ENCODE measurements at places on chromosomes 5 and 9.

DNA sequence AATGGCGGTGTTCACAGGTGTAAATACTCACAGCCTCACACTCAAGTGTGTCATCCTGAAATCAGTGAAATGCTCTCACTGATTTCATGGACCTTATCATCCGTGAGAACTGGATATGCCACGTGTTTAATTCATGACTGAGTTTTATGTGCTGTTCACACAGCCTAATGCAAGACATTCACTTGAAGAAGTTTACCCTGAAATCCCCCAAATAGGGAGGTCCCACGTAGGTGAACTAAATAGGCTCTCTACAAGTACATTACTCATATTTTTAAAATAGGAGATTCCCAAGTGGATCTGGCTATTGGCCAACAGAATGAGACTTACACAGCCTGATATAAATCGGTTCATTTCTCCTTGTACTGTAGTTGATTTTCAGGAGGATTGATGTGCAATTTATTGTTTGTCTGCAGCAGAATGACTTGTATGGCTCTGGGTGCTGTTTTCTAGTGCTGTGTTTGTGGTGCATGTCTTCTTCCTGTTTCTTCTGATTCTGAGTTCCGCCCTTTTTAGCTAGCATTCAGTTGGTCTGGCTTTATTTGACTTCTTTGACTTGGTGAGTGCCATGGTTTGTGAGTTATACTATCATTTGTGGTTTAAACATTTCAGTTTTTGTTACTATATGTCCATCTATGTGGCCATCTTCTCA is 25.1 kb downstream of the TRIO start:
- no peak for DNase-seq

DNA sequence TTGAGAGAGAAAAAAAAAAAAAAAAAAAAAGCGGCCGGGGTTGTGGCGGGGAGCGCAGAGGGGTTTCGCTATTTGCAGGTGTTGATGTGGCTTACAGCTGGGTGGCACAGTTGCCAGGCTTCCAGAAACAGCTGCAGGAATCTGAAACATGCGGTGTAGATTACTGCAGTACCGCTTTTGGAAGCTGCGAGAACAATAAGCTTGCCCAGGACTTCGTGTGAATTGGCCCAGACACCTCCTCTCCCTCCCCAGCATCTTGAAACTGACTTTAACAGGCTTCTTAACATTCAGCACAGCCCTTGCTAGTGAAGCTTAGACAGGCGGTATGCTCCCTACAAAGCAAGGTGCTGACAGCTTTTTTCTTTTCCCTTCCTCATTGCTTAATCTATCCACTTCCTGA is 104.0 kb downstream of the ATP10B start:
- no peak for DNase-seq

GRCh38 chr9:35675204-35675603 is 1.5 kb downstream of the CA9 start:
- DNase-seq, result no peak

DNA sequence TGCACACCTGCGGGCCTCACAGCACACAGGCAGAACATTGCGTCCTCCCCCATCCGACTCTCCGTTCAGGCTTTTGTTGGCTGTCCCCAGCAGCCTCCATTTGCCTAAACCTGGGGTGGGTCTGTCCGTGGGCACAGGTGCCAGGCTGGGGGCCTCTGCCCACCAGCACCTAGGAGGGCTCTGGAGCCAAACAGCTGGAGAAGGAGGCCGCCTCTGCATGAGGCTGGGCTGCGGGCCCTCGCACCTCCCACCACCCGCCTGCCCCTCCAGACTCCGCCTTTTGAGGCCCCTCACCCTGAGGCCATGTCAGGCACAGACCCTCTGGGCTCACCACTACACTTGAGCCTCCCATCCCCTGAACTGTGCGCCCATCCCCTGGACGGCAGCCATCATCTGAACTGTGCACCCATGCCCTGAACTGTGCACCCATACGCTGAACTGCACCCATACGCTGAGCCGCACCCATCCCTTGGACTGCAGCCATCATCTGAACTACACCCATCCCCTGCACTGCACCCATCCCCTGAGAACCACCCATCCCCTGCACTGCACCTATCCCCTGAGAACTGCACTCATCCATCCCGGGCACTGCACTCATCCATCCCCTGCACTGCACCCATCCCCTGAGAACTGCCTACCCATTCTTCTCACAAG is 98.0 kb upstream of the OTULINL start:
- DNase-seq, result no peak

GRCh38 chr9:108142504-108143201 is 653.1 kb upstream of the KLF4 start:
- DNase-seq, result no peak

DNA sequence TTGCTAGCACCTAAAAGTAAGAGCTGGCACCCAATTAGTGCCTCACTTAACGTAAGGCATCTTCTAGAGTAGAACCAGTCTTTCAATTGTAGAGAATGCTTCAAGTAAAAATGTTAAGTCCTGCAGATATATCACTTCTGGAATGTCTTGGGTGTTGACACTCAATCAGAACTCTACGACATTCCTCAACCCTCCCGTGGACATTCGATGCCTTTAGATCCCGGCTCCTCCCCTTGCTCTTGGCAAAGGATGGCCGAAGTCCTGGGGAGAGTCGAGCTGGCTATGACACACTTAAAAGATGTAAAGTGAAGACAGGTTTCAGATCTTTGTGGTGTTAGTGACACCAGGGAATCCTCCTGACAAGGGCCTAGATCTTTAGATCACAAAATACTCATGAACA is 87.5 kb upstream of the ERCC6L2 start:
- DNase-seq, result no peak

DNA sequence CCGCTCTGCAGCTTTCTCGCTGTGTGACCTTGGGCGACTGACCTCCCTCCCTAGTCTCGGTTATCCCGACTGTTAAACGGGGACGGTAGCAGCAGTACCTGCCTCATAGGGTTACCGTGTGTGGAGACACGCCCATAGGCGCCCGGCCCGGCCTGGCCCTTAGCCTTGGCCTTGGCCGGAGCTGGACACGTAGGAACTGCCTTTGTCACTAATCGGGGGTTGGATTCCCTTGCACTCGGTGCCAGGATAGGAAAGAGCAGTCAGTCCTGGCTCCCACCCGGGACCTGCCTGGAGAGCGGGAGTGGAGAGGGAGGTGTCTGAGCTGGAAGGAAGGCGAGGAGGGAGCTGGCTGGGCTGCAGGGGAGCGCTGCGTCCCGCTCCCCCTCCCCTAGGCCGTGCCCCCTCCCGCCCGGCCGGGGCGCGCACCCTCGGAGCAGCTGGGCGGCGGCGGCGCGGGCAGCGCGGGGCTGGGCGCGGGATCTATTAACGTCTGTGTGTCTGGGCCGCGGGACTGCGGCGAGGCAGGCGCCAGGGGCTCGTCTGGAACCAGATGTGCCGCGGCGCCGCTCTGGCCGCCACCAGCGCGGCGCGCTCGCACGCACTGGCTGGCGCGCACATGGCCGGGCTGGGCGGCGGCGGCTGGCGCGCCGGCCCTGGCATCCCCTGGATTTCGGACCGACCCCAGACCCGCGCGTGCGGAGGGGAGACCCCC is 31.7 kb downstream of the PRRX2 start:
- DNase-seq, result no peak

DNA sequence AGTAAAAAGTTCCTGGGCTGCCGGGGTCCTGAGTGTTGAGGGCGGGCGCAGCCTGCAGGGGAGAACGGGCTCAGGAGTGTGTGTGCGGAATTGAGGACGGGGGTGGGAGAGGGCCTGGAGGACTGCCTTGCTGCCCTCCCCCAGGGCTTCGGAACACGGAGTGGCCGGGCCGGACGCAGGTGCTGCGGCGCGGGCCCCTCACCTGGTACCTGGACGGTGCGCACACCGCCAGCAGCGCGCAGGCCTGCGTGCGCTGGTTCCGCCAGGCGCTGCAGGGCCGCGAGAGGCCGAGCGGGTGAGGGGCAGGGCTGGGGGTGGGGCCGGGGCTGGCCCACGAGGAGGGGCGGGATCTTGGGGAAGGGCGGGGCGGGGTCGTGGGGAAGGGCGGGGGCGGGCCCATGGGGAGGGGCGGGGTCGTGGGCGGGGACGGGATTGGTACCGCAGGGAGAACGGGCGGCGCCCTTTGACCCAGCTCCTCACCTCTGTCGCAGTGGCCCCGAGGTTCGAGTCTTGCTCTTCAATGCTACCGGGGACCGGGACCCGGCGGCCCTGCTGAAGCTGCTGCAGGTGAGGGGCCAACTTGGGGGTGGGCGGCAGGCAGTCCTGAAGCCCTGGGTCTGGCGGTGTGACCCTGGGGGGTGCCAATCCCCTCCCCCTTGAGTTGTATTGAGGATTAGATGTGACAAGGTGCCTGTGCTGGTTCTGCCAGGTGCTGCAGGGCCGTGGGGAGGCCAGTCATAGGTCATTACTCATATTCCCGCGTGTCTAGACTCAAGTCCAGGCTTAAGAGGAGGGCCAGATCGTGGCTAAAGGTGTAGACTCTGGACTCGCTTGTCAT is 7.1 kb downstream of the FPGS start:
- DNase-seq, result no peak

DNA sequence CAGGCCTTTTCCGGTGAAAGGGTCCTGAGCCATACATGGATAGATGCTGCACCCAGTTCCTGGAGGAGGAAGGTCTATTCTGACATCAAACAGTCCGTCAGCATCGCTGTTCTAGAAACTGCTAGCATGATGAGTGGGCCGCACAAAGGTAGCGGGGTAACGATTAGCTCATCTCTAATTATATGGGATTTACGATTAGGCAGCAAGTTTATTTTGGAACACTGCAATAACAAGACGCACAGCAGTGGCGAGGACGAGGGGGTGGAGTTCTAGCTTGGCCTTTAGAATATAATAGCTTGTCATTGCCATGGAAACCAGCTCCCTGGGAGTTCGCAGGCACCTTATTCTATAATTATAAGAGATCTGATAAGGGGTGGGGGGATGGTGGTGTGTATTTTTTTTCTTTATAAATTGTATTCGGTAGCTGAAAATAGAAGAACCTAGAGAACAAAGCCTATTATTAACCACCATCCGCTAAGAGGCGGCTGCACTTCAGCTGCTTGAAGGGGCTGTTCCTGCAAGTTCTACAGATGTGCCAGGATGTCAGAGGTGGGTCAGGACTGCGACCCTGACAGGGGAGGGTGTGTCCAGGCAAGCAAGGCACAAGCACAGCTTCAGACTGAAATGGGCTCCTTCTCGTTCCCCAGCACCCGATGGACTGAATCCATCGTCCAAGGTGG is 311.0 kb downstream of the AGTPBP1 start:
- DNase-seq, result no peak

DNA sequence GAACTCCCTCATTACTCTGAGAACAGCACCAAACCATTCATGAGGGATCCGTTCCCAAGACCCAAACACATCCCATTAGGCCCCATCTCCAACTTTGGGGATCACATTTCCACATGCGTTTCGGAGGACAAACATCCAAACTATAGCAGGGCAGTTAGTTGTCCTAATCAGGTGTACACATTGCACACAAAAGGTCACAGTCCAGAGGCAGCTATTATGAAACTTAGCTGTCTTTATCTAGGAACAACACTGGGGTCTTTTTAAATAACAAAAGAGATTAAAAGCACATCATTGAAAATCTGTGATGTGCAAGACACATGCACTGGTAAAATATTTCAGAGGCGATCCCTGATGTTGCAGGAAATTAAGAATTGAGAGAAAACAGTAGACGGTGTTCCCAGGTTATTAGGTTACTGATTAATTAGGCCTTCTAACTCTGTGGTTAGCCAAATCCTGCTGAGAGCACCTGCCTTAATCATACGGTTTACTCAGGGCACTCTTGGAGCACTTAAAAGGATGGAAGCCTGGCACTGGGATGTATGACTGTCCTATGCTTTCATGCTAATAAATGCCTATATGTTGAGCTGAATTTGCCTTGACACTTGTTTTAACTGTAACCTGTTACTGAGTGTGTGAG is 1574.5 kb upstream of the WWC1 start:
- DNase-seq, result no peak

DNA sequence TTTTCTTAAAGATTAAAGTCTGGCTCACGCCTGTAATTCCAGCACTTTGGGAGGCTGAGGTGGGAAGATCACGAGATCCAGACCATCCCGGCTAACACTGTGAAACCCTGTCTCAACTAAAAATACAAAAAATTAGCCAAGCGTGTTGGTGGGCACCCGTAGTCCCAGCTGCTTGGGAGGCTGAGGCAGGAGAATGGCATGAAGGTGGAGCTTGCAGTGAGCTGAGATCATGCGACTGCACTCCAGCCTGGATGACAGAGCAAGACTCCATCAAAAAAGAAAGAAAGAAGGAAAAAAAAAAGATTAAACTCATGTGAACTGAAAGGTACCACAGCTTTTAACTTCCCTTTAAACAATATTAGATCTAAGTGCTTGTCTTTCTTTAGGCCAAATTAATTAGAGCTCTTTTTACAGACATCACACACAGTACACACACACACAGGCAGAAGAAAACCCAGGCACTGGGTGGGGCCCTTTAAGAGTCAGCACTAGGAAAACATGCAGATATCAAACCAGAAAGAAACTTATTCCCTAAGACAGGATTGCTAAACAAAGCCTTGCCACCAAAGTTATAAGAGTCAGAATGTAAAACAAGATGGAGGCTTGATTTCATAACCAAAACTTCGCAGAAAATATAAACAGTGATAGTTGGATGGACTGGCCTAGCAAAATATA is 29.3 kb upstream of the UHRF2 start:
- no peak for DNase-seq

GRCh38 chr5:168843277-168844015 is 264.3 kb upstream of the PANK3 start:
- DNase-seq, result no peak

DNA sequence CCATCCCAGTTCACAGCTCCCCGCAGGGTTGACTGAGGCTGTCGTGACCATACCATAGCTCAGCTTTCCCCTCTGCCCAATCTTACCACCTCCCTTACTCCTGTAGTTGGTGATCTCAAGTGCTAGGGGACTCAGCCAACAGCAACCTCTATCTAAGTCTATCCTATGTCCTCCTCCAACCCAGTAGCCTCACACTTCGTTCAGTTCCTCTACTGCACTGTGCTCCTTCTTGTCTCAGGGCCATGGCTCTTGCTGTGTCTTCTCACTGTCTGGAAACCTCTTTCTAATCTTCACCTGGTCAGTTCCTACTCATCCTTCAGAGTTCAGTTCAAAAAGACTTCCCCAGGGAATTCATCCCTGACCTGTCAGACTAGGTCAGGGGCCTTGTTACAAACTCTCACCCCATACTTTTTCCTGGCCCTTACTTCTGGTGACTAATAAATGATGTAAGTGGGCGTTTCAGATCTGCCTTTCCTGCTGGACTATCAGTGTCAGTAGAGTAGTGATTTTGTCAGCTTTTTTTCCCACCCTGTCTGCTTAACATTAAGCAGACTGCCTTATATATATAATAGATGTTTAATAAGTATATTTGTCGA is 53.6 kb upstream of the NR3C1 start:
- no peak for DNase-seq

- DNase-seq, result no peak
These were observed 162.8 kb downstream of the GIN1 start for GRCh38 chr5:102957141-102957540.

GRCh38 chr5:113278976-113279375 is 155.8 kb downstream of the TSSK1B start:
- no peak for DNase-seq

GRCh38 chr9:132708239-132708638 is 38.0 kb downstream of the GTF3C4 start:
- DNase-seq, result no peak

DNA sequence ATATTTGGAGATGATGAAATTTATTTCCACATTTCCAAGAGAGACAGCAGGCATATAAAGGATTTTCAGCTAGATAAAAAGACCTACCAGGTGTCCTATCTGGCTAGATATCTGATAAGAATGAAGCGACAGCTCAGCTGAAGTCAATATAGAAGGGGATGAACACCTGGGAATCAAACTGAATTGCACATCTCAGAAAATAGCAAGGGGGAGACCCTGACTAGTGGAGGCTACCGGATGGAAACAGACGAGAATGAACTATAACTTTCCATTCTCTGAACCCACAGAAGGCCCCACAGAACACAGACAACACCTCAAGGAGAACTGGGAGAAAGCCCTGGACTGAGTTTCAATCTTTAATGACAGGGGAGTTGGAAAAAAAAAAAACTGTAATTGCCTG is 51.1 kb downstream of the CPLANE1 start:
- no peak for DNase-seq
